Activated T-helper 17 cell treated with anti-CD3 and anti-CD28 coated beads, Interleukin-2, amount 50 U/mL, for 72 hours (primary cell): ENCODE measurements at places on chromosomes 11 and 22. TPM values are rescaled to one million over a fixed set of nuclear protein-coding genes. Genes with fewer than 3 reads are reported as not detected.

Gene C22orf42
- not detected for total RNA-seq

Gene LMO1
- not detected for total RNA-seq

Gene RAG2
- not detected for total RNA-seq

Gene SHANK2
- total RNA-seq = not detected

Gene DUSP8
- total RNA-seq = 0.80 TPM

Gene MS4A1
- 0.32 TPM for total RNA-seq

Gene BRSK2
- 0.09 TPM for total RNA-seq

Gene TPBGL
- 0.40 TPM for total RNA-seq

Gene FXYD6
- not detected for total RNA-seq

Gene XKR3
- total RNA-seq = not detected

Gene GCAT
- total RNA-seq = 4.2 TPM

Gene PRR5L
- 10.6 TPM for total RNA-seq

Gene UPK3A
- not detected for total RNA-seq

Gene AIFM3
- total RNA-seq = not detected

Gene KAT5
- total RNA-seq = 75.6 TPM

Gene MMP10
- total RNA-seq = not detected

Gene SIAE
- total RNA-seq = 10.5 TPM

Gene SHISAL1
- total RNA-seq = not detected

Gene TMEM191C
- 5.2 TPM for total RNA-seq

Gene SLC22A25
- not detected for total RNA-seq

Gene OR6A2
- total RNA-seq = 0.13 TPM

Gene TSPAN32
- 14.8 TPM for total RNA-seq

Gene PRR33
- not detected for total RNA-seq

Gene MOGAT2
- not detected for total RNA-seq

Gene PLAAT2
- total RNA-seq = not detected

Gene KREMEN1
- 0.40 TPM for total RNA-seq

Gene CASP4
- 108 TPM for total RNA-seq
